ENCODE measurements at places on chromosomes 3 and 15.

GRCh38 chr15:85743392-85744055 lies 51.2 kb downstream of the KLHL25 start:
- peak; percentile 14 for DNase-seq

DNA sequence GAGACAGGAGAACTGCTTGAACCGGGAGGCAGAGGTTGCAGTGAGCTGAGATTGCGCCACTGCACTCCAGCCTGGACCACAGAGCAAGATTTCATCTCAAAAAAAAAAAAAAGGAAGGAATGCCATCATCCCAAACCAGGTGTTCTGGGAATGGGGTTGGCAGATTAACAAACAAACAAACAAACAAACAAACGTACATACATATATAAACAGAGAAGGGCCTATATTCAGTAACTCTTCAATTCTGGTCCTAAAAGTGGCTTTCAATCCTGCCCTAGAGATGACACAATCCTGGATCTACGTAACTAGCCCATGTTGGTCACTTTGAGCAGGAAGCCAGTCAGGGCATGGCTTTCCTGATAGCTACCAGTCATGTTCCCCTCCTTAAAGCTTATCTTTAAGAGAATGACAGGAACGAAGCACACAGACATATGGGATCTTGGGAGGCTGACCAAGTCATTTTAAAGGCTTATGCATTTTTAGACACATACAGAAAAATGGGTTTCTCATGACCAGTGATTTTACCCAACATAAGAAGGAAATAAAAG lies 29.9 kb upstream of the RAB11A start:
- DNase-seq, result no peak

- DNase-seq, result no peak
Observed at GRCh38 chr3:138366006-138366759, 17.8 kb downstream of the MRAS start.

GRCh38 chr3:4758249-4758860 lies 220.9 kb upstream of the BHLHE40 start:
- no peak for DNase-seq

DNA sequence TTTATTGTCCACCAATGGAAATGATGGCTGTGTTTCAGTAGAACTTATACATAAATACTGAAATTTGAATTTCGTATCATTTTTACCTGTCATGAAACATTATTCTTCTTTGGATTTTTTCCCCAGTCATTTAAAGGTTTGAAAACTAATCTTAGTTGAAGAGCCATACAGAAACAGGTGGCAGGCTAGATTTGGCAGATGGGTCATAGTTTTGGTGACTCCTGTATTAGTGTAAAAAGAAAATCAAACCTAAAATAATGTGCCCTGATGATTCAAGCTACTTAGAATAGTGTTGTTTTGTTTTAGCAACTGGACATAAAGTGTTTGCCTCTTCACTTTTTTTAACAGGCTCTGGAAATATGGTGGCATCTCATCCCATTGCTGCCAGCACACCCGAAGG lies 68.9 kb downstream of the SIDT1 start:
- DNase-seq, result no peak

- no peak for DNase-seq
Observed at GRCh38 chr3:47024932-47025331, 45.5 kb downstream of the NBEAL2 start.

DNA sequence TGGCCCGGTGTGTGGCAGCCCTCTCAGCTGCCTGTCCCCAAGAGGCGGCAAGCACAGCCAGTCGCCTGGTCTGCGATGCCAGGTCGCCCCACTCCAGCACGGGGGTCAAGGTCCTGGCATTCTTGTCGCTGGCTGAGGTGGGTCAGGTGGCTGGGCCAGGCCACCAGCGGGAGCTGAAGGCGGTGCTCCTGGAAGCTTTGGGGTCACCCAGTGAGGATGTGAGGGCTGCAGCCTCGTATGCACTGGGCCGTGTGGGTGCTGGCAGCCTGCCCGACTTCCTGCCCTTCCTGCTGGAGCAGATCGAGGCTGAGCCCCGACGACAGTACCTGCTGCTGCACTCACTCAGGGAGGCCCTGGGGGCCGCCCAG lies 20.8 kb downstream of the CAND2 start:
- DNase-seq, result no peak

DNA sequence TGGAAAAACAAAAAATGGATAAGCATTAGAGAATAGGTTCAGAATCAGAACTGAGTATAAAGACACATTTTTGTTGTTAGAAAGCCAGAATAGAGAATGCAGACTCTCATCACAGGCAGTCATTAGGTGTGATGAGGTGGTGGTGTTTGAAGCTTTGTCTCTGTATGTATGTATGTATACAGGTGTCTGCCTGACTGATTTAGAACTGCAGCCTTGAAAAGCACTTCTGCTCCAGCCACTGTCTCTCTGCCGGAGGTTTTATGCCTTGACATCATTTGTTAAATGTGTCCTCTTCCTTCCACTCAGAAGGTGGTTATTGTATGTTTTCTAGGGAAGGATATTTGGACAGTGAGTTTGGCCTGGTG lies 80.7 kb upstream of the ZBED2 start:
- no peak for DNase-seq

- no peak for DNase-seq
Observed at GRCh38 chr15:94970802-94971201, 739.4 kb downstream of the MCTP2 start.

GRCh38 chr15:90910441-90911301 lies 7.6 kb downstream of the MAN2A2 start:
- no peak for DNase-seq

DNA sequence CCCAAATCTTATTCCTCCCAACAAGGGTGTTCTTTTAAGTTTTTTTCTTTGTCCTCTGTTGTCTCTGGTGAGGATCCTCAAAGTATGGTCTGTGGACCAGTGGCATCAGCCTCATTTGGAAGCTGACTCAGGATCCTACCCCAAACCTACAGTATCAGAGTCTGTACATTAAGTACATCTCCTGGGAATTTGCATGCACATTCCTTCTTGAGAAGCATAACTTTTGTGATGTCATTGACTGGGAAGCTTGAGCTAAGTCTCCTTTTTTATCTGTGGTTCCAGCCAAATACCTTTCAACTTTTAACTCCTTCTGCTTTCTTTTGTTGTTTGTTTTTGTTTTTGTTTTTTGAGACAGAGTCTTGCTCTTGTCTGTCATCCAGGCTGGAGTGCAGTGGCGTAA lies 40.5 kb downstream of the ARMC8 start:
- DNase-seq, result no peak

GRCh38 chr3:140929446-140929845 lies 12.2 kb upstream of the SLC25A36 start:
- no peak for DNase-seq

DNA sequence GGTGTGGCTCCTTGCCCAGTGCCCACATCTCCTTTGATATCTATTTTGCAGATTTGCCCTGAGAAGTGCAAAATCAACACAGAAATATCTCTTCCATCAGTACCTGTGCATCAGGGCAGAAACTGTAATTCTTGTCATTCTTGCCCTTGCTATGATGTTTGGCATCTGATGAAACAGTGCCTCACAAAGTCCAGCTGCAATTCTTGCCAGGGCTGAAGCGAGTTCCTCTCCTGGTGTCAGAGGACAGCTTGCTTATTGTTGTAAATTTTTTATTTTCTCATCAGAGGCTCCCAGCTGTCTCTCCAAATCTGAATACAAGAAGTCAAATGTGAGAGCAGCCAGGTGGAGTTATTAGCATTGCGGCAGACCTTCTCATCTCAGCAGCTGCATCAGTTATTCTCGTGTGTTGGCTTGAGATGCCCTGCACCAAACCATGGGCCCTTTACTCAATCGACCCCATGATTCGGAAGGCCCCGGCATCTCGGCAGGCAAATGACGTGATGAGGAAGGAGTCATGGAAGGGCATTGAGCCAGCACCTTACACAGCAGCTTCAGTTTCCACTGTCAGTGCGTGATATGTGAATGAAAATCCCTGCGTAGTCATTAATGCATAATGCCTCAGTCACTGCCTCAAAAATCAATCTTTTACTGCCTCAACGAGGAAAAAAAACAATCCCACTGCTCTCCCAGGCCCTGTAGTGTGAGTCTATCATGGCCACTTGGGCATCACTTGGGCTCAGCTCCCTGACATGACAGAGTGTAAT lies 93.4 kb downstream of the CCNL1 start:
- no peak for DNase-seq

- DNase-seq, result no peak
Observed at GRCh38 chr15:77187751-77188464, 117.0 kb upstream of the TSPAN3 start.

DNA sequence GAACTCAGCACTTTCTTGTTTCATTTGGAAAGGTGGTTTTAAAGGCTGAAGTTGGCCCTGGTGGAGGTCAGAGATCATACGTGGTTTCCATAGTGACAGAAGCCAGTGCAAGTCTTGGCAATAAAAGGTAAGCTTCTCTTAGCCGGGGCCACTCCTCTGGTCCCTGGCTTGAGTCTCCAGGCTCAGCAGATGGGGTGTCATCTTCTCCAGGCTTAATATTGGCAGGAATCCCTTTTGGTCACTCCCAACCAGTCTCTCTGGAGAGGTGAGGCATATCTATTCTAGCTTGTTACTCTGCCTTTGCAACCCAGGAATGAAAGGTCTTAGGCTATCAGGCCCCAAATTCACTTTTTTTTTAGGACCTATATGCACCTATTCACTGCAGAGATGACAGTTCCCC lies 4.8 kb downstream of the CYP19A1 start:
- DNase-seq, result no peak

GRCh38 chr3:25000971-25001591 lies 427.0 kb upstream of the RARB start:
- no peak for DNase-seq

- no peak for DNase-seq
Observed at GRCh38 chr3:21526461-21526860, 224.5 kb downstream of the ZNF385D start.

GRCh38 chr3:141476033-141476432 lies 10.8 kb upstream of the RASA2 start:
- DNase-seq, result no peak

GRCh38 chr3:176078906-176079305 lies 1118.4 kb downstream of the TBL1XR1 start:
- DNase-seq, result no peak

DNA sequence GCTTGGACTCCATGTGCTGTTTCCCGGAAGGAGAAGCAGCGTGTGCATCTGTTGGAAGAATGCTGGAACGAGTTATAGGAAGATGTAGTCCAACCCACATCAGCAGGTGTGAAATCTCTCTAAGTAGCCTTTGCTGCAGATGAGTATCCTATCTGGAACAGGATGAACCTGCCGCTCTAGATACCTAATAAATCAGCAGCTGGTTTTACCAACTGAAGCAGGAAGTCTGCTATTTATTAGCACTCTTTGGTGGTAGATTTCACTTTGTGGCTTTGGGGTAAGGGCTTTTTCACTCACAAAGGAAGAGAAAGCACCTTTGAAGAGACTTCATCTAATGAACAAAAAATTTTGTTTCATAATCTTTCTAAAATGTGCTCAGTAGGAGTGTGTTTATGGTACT lies 66.4 kb downstream of the DCUN1D1 start:
- no peak for DNase-seq

DNA sequence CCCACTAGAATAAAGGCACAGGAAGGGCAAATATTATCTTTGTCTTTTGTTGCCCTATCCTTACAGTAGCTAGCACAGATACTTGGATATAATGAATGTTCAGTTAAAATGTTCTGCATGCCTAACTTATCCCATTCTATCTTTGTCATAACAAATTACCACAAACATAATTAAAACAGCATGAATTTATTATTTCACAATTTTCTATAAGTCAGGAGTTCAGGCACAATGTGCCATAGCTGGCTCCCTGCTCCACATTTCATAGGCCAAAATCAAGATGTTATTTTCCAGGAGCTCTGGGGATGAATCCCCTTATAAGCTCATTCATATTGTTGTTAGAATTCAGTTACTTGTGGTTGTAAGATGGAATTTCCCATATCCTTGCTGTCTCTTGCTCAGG lies 975.5 kb downstream of the IGSF11 start:
- DNase-seq, result no peak

GRCh38 chr15:98413933-98414546 lies 234.3 kb upstream of the IGF1R start:
- no peak for DNase-seq

GRCh38 chr3:127053979-127054378 lies 71.1 kb downstream of the PLXNA1 start:
- no peak for DNase-seq

DNA sequence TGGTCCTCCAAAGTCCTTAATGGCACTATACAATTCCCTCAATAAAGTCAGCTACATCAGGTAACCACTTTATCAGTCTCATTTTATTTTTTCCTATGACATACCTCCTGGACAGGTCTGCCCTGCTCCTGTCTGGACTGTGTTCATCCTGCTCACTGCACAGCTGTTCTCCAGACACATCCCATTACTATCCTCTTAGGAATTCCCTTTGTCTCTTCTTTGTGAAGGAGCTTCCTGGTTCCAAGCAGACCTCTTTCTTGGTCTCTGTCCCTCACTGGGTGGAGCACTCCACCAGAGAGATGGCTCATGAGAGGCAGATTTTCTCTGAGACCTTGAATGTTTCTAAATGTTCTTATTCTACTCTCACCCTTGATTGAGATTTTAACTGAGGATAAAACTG lies 60.1 kb downstream of the KY start:
- no peak for DNase-seq

GRCh38 chr3:121800906-121801305 lies 34.0 kb downstream of the IQCB1 start:
- DNase-seq, result no peak

DNA sequence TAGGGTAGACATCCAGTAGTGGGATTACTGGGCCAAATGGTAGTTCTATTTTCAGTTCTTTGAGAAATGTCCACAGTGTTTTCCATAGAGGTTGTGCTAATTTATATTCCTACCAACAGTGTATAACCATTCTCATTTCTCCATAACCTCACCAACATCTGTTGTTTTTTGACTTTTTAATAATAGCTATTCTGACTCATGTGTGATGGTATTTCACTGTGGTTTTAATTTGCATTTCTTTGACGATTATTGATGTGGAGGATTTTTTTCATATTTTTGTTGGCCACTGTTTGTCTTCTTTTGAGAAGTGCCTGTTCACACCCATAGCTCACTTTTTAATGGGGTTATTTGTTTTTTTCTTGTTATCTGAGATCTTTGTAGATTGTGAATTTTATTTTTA lies 125.2 kb downstream of the CFAP20DC start:
- no peak for DNase-seq

DNA sequence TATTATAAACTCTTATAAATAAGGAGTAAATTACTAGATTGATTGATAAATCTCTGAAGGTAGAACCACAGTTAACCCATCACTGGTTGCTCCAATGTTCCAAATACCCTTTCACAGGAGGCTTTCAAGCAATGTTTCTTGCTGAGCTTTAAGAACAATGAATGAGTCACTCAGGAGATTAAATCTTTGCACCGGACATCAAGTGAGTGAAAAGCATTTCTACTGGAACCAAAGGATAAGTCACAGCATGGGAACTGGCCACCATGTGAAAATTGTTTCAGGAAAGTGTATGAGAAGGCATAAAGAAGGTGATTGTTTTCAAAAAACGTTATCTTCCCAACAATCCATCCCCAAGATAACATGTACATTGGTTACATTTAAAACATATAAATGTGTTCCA lies 90.6 kb downstream of the CNTN3 start:
- no peak for DNase-seq
